Suprapubic skin (tissue), 4 donors: ENCODE measurements at places on chromosomes 5 and 9. TPM values are rescaled to one million over a fixed set of nuclear protein-coding genes. Genes with fewer than 3 reads are reported as not detected.

DNA sequence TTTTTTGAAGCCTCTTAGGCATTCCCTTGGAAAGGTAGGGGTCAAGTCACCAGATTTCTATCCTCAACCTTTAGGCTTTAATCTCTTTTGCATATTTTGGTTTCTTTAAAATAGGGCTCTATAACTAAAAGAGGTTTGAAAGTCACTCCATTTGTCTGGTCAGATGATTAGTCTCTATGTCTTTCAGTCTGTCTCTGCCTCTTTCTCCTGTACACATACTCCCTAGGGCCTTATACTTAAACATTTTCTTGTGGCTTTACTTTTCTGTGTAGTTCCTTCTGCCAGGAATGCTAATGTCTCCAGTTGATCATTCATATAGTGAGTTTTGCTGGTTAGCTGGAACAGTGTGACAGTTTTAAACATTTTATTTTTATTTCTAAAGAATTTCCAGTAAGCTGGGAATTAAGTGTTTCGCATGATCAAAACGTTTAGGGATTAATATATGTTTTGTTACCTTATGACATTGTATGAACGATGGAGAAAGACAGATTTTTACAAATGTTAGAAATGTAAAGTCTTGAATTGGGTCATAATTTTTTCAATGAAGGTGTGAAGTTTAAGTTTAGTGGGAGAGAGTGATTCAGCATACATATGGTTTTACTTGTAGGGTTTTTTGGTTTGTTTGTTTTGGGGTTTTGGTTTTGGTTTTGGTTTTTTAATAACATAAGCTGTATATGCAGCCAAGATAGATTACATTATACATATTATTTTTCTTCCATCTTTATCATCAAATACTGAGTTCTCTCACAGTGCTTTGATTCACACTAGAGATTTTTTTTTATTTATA, 90.6 kb downstream of the ZCCHC7 start:
- no peak for DNase-seq

- DNase-seq = no peak
These were observed 277.4 kb downstream of the GABRB2 start for GRCh38 chr5:161269125-161269524.

Gene TAL2
- total RNA-seq = not detected

DNA sequence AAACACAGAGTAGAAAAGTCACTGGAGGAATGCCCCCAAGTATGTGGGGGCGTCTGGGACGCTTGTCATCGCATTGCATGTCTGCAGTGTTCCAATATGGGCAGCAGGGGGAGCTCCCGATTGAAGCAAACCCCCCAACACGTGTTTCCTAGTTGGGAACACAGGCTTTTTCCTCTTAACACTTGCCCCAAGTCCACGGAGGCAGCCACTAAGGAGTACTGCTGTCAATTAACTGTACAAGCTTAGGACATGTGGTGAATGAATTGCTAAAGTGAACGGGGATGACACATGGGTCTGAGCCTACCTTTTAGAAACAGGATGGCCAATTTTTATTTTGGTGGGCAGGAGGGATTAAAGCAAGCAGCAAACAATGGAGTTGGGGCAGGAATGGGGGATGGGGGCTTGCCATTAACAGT, 2.2 kb downstream of the GABRB2 start:
- no peak for DNase-seq

GRCh38 chr9:132249690-132250089, 87.8 kb downstream of the NTNG2 start:
- no peak for DNase-seq

DNA sequence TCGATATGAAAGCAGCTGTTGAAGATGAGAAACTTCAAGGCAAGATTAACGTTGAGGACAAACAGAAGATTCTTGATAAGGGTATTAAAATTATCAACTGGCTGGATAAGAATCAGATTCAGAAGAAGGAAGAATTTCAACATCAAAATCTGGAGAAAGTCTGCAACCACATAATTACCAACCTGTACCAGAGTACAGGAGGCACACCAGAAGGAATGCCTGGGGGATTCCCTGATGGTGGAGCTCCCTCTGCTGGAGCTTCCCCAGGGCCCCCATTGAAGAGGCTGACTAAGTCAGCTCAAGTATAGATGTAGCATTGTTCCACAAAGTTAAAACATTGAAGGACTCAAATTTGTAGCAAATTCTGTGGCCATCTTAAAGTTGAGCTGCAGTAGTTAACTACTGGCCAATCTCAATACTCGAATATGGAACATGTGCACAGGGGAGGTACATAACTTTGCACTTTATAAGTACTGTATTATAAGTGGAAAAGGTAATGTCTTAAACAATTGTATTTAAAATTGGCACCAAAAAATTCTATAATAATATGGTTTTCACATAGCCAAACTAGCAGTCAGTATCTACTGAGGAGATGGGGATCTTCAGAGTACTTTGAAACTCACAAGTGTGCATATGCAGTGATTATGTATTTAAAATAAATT, 237.5 kb downstream of the CHSY3 start:
- no peak for DNase-seq

- DNase-seq = no peak
These were observed 174.7 kb downstream of the NR3C1 start for GRCh38 chr5:143228597-143229293.

GRCh38 chr5:57501414-57502201, 19.0 kb upstream of the ACTBL2 start:
- no peak for DNase-seq

Gene CYLC2
- total RNA-seq = not detected

Gene SHISAL2B
- not detected for total RNA-seq

GRCh38 chr5:141615991-141616720, 2.6 kb downstream of the DIAPH1 start:
- DNase-seq = no peak

DNA sequence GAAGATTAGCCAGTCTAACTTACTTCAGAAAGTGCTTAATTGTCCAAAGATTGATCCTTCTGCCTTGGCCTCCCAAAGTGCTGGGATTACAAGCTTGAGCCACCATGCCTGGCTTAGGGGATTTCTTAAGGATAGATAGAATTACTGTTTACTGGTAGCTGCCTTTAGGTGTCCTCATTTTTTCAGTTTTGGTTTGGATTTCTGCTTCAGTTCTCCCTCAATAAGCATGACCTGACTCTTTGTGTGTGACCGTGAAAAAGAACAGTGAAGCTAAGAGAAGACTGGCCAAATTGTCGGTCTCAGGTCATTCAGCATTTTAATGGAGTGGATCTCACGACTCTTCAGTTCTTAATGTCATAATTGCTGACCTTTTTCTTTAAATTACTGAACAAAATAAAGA, 22.9 kb upstream of the CMYA5 start:
- no peak for DNase-seq

DNA sequence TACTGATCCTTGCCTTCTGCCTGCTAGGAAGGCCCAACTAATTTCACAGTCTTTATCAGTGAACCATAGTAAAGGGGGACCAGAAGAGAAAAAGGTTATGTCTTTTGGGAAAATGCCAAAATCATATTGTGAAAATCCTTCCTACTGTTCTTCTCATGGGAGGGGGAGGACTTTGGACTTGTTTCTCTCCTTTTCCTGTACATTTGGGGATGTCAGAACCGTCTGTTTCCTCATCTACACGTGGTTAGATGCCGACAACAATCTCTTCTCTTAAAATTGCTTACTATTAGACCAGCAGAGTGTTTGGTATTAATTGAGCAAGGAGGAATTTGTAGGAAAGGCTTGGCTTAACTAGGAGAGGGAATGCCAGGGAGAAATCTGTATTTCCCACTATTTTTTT, 77.2 kb downstream of the TMC1 start:
- DNase-seq = no peak

Gene TLX3
- total RNA-seq = not detected

Gene KCNV2
- total RNA-seq = not detected

Gene TMEM215
- total RNA-seq = not detected

Gene SURF6
- 17.1 TPM for total RNA-seq

Gene RLN1
- not detected for total RNA-seq

Gene EQTN
- 0.97 TPM for total RNA-seq

GRCh38 chr9:113485761-113486115, 22.2 kb downstream of the RGS3 start:
- no peak for DNase-seq

Gene DNAJC18
- 3.0 TPM for total RNA-seq

Gene PCDHA10
- 1.0 TPM for total RNA-seq
